SK-N-DZ (cell line): ENCODE measurements at places on chromosomes 2 and 18.

DNA sequence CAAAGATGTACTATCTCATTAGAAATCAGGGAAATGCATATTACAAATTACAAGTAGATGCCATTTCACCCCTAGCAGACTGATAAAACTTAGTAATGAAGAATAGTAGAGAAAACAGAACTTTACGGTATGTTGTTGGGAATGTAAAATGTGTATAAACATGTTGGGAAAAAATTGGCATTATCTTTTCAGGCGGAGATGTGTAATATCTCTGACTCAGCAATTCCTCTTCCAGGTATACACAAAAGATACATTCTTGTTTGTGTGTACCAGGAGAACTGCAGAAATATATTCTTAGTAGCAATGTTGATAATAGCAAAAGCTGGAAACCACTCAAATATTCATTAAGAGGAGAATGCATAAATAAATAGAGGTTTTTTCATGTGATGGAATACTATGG lies 204.5 kb downstream of the LPIN1 start:
- no peak for DNase-seq

DNA sequence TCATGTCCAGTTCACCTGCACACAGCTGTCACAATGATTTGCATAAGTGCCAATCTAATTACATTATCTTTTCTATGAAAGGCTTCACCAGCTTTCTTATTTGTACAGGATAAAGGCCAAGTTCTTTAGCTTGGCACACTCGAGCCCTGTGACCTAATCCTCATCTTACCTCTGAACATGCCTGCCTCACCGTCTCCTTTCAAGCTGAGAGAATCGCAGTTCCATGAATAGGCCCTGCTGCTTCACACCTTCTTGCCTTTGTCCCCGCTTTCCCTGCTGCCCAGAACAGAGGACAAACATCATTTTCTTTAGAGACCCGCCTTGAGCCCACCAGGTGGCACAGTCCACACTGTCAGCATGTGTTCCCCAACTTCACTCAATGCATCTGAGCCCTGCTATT lies 1094.7 kb downstream of the BCL11A start:
- no peak for DNase-seq

- DNase-seq: no peak
Observed at GRCh38 chr2:207920721-207921120, 104.6 kb downstream of the PLEKHM3 start.

DNA sequence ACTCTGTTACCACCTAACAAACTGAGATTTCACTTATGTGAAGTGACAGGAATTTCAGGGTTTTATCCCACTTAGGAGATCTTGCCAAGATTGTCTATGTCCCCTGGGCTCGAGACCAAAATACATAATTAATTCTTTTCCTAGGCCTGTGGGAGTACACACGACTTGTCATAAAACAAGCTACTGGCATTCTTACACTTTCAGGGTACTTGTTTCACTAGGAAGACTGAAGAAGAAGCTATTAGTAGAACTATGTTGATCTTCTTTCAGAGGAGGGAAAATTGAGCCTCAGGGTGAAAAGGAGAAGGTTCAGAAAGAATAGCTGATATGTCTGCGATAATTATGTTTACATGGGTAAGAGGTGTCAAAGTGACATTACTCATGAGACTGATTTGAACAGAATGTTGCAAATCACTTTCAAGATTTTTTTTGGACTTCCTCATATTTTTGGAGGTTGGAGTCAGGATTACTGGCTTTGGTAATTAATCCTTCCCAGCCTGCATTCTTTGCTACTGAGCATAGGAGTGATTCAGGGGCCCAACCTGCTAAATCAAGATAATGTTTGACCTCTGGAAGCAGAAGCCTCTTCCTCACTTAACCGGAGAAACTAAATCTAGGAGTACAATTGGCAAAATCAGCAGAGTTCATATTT lies 240.0 kb upstream of the NT5C1B start:
- DNase-seq: no peak

GRCh38 chr18:47985866-47986265 lies 55.4 kb upstream of the SMAD2 start:
- DNase-seq: no peak

DNA sequence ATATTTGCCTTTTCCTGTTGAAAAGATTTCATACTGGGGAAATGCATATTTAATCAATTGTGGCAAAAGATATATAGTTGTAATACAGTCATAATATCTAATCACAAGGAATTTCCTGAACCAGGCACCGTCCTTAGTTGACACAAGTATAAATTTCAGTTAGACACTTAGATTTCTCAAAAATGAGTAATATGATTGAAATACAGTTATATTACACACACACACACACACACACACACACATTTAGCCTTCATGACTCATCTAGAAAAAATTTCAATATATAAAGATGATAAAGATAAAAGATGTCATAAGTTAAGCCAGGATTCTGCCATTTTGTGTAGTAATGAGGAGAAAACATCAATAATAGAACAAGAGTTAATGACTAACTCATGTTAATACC lies 258.4 kb upstream of the ZNF804A start:
- DNase-seq: no peak

DNA sequence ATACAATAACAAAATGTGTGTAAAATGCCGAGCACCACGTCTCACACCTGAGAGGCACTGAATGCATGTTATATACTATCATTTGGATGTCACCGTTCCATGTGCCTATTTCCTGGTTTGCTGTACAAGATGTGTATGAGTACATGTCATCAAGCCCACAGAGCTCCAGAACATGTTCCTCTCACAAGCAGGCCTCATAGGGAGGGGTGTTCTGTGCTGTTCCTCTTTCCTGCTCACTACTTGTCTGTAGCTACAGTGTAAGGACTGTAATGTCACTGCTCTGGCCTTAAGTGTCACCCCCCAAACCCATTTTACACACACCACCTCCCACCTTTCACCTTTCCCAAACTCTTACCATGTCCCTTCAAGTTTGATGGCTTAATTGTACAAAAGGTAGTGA lies 1.8 kb downstream of the AFF3 start:
- no peak for DNase-seq

- no peak for DNase-seq
Observed at GRCh38 chr2:174692256-174692919, 71.9 kb downstream of the CHRNA1 start.

GRCh38 chr2:222034058-222034457 lies 264.7 kb downstream of the PAX3 start:
- DNase-seq: no peak

- no peak for DNase-seq
Observed at GRCh38 chr18:42736074-42736473, 379.4 kb downstream of the RIT2 start.

GRCh38 chr2:77086051-77086450 lies 436.1 kb downstream of the LRRTM4 start:
- no peak for DNase-seq

GRCh38 chr2:83971547-83971946 lies 487.5 kb downstream of the SUCLG1 start:
- DNase-seq: no peak
